ENCODE measurements at places on chromosomes 3 and 15. TPM values are rescaled to one million over a fixed set of nuclear protein-coding genes. Genes with fewer than 3 reads are reported as not detected.

The KLHL40 gene
- 13.4 TPM for total RNA-seq

The ACAD9 gene
- total RNA-seq, result 52.1 TPM

The CSTA gene
- total RNA-seq, result 63.8 TPM

The RTP4 gene
- 0.79 TPM for total RNA-seq

GRCh38 chr15:36024031-36024688, 478.2 kb upstream of the DPH6 start:
- no peak for DNase-seq
